ENCODE measurements at places on chromosomes 7 and 10.

- DNase-seq: no peak
Measured at GRCh38 chr7:136526408-136527105, 341.9 kb upstream of the CHRM2 start.

DNA sequence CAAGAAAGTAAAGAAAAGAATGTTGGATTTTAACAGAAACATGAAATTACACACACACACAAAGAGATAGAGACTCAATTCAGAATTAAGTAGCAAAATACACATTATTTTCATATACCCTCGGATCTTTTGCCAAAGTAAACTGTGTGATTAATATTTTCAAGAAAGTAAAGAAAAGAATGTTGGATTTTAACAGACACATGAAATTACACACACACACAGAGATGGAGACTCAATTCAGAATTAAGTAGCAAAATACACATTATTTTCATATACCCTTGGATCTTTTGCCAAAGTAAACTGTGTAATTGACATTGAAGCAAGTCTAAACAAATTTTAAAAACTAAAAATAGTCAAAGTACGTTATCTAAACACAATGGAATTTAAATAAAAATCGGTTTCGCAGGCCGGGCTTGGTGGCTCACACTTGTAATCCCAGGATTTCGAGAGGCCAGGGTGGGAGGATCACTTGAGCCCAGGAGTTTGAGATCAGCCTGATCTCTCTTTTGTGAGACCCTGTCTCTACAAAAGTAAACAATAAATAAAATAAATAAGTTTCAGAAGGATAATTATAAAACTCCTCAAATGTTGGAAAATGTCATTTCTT lies 337.3 kb upstream of the MAGI2 start:
- DNase-seq: no peak

DNA sequence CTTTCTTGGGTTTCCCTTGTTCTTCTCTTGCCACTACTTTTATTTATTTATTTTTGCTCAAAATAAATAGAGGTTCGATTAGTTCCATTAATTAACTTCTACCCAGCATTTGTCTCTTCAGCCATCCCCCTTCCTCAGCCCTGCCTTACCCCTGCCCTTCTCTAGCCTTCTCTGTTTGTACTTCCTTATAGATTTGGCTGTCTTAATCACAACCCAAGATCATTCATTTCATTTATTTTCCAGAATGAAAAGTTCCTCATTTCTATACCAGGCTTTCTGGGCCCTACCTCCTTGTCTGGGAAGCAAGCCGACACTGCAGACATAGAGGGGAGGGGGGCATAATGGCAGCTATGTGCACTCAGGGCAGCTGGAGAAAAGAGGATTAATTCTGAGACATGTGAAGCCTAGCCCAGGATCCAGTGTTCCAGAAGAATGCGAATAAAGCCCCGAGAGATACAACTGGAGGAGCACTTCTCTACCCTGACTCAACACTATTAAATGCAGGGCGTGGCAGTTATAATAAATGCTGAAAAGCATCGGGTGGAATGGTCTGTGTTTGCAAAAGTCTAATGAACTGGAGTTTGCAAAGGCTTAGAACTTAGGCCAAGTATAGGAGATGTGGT lies 6.4 kb upstream of the PDCD4 start:
- no peak for DNase-seq

DNA sequence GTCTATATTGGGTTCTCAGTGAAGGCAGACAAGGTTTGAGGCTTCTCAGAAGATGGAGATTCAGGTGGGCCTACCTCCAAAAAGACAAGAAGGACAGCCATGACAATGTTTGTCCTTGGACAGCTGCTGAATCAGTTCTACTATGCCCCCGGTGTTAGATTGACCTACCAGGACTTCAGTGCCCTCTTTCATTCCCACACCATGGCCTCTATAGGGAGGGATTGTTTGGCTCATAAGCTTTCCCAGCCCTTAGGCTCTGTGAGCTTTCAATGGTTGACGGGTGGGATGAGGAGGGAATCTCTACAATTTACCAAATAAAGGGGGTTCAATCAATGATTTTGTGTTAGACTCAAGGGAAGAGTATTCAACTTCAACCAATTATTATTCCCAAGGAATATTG lies 23.4 kb upstream of the RAPGEF5 start:
- DNase-seq: no peak

Data from activated CD4-positive, alpha-beta T cell treated with anti-CD3 and anti-CD28 coated beads, Interleukin-2, Interleukin-6, amounts not matched to agents 100 ng/mL and 50 ng/mL, durations not matched to agents 16 hours and 8 hours (primary cell).